ENCODE measurements at places on chromosomes 13 and 19.
A peak's percentile ranks its signal among the peaks of the same experiment; 100 is the strongest.

DNA sequence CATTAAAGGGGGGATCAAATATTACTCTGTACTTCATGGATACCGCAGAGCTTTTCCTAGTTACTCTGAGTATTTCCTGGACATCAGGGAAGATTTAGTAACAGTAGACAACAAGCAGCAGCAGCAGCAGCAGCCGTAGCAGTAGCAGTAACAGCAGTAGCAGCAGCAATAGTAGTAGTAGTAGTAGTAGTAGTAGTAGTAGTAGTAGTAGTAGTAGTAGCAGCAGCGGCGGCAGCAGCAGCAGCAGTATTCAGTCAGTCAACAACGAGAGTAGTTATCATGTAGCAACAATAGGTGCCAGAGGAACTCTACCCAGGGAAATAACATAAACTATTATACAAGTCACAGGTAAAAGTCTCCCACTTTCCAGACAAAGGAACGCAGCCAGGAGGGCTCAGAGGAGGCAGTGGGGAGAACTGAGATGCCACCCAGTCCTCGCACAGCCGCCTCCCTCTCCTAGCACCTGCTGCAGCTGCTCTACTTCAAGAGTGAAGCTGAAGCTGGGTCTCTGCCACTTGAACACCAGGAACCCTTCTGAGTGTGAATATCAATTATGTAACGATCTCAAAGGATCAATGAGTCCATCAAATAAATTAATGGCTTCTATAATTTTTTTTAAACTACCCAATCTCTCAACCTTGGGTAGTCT, 1.3 kb upstream of the DOCK9 start:
- no peak for DNase-seq

GRCh38 chr13:104984296-104984818, 1551.1 kb downstream of the EFNB2 start:
- DNase-seq, result peak; percentile 5

DNA sequence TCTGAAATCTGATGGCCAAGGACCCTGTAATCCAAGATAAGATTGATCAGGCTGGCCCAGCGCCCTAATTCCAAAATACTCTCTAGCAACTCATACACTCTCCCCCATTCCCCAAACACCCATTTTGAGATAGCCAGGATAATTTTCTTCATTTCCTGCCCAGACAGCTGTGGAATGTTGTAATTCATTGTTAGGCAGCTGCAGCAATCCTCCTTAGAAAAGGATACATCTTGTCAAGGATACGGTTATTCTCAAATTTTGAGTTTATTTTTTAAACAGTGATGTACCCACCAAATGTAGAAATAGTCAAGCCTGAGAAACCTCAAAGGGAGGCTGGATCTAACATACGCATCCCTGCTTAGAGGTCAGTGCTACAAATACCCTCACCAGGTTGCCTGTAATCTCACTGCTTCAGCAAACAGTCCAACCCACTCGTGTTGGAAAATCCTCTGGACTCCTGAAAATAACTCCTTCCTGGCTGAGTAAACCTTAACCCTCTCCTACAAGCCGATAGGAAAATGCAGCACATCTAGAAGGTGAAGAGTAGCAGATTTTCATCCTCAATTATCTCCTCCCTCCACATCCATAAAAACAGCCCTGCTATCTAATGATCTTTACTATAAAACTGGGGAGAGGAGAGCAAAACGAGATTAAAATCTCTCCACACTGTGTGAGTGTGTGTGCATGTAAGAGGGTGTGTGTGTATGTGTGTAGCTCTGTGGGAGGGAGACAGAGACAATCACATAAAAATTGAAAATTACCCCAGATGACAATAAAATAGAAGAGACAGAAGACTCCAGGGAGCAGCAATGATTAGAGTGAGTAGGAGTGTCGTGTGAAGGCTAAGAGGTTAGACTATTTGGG, 683.1 kb downstream of the DIAPH3 start:
- DNase-seq, result no peak

DNA sequence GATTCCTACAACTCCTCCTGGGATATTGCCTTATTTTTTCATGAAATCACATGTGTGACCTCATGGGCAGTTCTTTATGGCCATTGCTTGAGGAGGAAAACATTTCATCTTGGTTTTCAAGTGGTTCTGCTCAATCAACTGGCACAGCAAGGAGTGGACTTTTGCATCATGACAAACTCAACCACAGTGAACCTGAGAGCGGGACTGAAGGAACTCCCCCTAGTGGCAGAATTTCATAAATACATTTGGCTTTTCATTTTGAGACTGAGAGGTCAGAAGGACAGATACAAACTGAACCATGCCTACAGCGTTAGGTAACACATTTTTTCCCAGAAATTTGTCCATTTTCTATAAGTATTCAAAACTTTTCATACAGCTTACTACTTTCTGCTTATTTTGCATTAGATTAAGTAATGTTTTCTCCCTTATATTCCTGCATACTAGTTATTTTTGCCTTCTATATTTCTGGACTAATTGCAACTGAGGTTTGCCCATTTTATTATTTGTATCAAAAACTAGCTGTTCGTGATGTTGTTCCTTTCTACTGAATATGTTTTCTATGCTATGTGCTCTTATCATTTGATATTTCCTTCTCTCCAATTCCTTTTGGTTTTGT, 13.4 kb upstream of the SIGLEC12 start:
- DNase-seq, result peak; percentile 60

GRCh38 chr19:29450812-29451211, 75.0 kb upstream of the VSTM2B start:
- DNase-seq, result no peak

DNA sequence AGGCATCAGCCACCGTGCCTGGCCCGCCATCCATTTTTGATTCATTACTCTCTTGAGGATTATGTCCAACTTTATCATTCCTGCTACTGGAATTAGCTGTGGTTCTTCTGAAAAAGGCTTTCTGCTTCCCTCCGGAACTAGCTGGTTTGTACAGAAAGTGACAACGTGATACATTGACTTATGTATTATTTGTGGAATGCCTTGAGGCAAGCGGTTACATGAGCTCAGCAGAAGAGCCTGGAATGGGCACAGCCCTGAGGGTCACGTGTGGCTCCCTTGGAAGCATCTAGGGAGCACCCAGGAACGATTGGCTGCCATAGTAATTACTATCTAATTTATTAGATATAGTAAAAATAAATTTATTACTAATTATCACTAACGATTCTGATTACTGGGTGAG, 14.4 kb upstream of the RETN start:
- peak; percentile 59 for DNase-seq

DNA sequence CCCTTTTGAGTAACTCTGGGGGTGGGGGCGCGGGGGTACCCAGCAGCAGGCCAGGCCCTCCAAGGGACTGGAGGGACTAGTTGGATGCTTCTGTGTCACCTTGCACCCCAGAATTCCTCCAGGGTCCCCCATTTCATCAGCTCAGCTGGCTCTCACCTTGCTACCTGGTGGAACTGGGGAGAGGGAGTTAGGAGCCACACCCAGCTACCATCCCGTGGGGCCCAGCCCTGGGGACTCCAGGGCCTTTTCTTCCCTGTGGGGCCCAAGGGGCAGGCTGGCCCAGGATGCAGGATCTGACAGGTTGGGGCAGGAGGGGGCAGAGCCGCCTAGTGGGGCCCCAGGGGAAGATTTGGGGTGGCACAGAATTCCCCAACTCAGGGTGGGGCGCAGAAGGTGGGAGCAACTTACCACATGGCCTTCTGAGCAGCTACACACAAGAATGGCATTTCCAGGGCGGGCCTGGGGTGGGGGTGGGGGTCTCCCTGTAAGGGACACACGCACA, 32.8 kb upstream of the NANOS3 start:
- no peak for DNase-seq

Measured in RPMI7951 (cell line).